Peyer's patch (tissue), 4 donors: ENCODE measurements at places on chromosomes 12 and 14.
A peak's percentile ranks its signal among the peaks of the same experiment; 100 is the strongest.

DNA sequence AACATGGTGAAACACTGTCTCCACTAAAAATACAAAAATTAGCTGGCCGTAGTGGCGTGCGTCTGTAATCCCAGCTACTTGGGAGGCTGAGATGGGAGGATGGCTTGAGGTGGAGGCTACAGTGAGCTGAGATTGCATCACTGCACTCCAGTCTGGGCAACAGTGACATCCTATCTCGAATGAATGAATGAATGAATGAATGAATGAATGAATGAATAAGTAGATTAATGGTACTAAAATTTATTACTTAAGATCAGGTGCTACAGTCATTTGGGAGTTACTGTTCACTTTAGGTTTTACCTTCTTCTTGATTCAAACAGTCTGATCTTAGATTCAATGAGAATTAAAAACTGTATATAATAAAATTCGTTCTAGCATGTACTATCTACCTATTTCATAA is 31.6 kb upstream of the WDR89 start:
- no peak for DNase-seq

- no peak for DNase-seq
Measured at GRCh38 chr14:28709571-28710305, 56.8 kb upstream of the FOXG1 start.

- peak; percentile 20 for DNase-seq
Measured at GRCh38 chr12:55974308-55974730, 441 bp downstream of the RAB5B start.

GRCh38 chr14:22268875-22269274 is 320.1 kb downstream of the DAD1 start:
- DNase-seq: no peak

- peak; percentile 72 for DNase-seq
Measured at GRCh38 chr14:34461334-34462131, 507 bp downstream of the SPTSSA start.

DNA sequence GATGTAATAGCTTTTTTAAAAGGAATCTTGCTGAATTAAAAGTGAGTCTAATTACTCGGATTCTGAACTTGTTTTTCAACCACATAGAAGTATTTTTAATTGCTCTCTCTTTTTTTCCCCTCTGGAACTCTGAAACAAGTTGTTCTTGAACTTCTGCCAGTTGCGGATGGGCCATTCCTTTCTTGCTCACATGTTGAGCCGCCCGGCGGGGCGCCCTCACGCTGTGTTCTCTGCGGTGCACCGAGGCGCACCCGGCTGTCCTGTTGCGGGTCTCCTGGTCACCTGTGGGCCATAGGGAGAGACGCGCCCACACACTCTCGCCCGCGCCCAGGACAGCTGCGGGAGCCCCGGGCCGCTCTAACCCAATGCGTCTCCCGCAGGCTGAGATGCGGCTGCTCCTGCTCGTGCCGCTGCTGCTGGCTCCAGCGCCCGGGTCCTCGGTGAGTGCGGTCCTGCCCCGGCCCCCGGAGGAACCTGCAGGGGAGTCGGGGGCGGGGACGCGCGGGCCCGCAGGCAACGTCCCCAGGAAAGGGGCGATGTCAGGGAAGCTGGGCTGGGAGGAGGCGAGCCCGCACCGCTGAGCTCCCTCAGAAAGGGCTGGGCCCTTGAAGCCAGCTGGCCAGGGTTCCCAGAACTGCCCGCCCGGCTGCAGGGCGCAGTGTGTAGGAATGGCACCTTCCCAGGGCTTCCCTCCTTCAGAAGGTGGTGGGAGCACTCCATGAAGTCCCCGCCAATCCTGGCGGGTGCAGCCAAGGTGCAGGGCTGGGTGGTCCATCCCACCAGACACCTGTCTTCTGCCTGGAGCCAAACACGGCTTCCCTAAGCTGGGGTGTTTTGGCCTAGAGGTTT is 2.3 kb downstream of the PAPLN start:
- DNase-seq: no peak

- DNase-seq: no peak
Measured at GRCh38 chr14:71638523-71639196, 293.6 kb upstream of the RGS6 start.

GRCh38 chr14:103126873-103127304 is 3.6 kb downstream of the TNFAIP2 start:
- peak; percentile 72 for DNase-seq
